Activated naive CD8-positive, alpha-beta T cell treated with anti-CD3 and anti-CD28 coated beads for 36 hours (primary cell): ENCODE measurements at places on chromosomes 6 and 20.

DNA sequence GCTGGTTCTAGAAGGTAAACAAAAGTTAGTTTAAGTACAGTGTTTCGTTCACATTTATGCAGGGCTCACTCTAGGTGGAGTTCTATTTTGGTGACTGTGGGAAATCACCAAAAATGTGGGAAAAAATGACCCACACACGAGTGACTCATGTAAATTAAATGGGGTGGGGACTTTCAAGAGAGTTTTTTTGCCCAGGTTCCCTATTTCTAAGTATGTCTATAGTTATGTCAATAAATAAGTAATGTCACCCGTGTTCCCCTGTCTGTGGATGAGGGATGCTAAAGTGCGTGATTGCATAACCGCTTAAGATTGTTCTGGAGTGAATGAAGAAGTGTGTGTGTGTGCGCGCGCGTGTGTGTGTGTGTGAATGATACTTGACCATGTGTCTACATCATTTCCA lies 69.1 kb downstream of the MYB start:
- no peak for DNase-seq
- H3K36me3 ChIP-seq: no peaks in the 10 kb centered on the region
- H3K27me3 ChIP-seq: no peaks in the 10 kb centered on the region
- H3K4me1 ChIP-seq: peaks cover 8% of the 10 kb centered on the region

DNA sequence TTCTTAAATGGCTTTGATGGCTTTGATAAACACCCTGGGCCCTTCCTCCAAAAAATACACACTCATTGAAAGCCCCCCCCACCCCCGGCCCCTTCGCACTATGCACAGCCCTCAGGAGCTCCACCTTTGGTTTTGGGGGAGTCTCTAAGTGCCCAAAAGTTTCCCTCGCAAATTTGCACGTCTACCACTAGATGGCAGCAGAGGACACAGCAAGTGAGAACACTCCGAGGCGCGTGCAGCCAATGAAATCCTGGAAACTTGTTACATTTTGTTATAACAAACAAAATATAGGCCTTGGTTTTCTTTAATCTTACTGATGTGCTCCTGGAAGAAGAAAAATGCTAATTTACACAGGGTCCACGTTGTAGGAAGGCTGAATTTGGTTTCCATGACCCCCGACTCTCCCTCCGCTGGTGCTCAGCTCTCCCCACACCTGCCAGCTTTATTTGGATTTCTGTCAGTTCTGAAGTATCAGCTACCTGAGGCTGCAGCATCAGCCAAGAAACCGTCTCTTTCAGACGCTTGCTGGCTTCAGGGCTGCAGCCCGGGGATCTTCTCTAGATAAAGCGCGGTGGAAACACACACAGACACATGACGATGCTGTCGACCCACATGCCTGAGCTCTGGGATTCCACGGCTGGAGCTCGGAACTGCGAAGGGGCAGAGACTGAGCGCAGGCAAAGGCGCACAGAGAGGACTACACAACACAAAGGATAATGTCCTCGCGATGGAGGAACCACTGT lies 148.3 kb upstream of the RPS6KA2 start:
- no peak overlapping the region for H3K4me3 ChIP-seq
- DNase-seq: peak; percentile 51
- peaks cover 3% of the 10 kb centered on the region for H3K4me1 ChIP-seq
- H3K36me3 ChIP-seq: no peaks in the 10 kb centered on the region

DNA sequence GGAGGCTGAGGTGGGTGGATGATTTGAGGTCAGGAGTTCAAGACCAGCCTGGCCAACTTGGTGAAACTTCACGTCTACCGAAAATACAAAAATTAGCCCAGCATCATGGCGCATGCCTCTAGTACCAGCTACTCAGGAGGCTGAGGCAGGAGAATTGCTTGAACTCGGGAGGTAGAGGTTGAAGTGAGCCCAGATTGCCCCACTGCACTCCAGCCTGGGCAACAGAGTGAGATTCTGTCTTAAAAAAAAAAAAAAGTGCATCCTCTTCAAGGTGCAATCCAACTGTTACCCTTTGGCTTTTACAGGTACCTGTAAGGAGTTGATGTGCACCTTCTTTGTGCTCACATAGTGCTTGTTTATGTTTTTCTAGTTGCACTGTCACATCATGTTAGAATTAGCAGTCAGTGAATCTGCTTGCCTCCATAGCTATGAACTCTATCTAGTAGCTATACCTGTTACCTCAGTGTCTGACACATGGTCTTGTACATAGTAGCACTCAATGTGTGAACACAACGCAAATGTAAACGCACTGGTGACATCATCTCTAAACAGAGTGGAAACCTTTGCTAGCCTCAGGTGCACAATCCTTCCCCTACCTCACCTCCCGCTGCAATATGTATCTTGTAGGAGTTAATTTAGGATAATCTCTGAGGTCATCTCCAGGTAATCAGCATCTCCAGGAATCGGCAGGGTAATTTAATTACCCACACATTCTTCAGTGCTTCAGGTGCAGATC lies 9.7 kb downstream of the MSH5 start:
- H3K4me3 ChIP-seq: no peak overlapping the region
- peaks cover 2% of the 10 kb centered on the region for H3K4me1 ChIP-seq
- peaks cover 31% of the 10 kb centered on the region for H3K36me3 ChIP-seq
- H3K27ac ChIP-seq: no peak overlapping the region
- no peaks in the 10 kb centered on the region for H3K27me3 ChIP-seq
- no peak for DNase-seq

GRCh38 chr6:168147205-168147738 lies 68.3 kb upstream of the FRMD1 start:
- H3K27me3 ChIP-seq: peaks cover 30% of the 10 kb centered on the region
- no peaks in the 10 kb centered on the region for H3K4me1 ChIP-seq
- H3K36me3 ChIP-seq: no peaks in the 10 kb centered on the region

DNA sequence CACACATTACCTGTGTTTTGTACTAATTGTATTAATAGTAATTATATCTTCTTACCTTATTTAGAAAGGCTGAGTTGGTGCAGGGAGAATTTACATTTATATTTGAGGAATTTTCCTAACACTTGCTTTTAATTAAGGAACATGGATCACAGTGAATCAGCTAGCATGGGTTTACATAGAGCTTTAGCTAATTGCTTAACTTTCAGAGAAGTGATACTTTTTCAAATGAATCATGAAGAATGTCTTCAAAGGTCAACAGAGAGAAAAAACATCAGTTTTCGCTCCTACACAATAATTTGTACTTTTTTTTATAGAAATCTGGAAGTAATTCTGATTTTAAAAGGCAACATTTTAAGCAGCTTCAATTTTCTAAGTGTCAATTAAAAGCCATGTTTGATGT lies 195.0 kb upstream of the HEY2 start:
- no peak overlapping the region for H3K27ac ChIP-seq
- DNase-seq: no peak
- no peak overlapping the region for H3K4me3 ChIP-seq
- H3K36me3 ChIP-seq: no peaks in the 10 kb centered on the region
- H3K27me3 ChIP-seq: peaks cover 11% of the 10 kb centered on the region
- no peaks in the 10 kb centered on the region for H3K4me1 ChIP-seq

DNA sequence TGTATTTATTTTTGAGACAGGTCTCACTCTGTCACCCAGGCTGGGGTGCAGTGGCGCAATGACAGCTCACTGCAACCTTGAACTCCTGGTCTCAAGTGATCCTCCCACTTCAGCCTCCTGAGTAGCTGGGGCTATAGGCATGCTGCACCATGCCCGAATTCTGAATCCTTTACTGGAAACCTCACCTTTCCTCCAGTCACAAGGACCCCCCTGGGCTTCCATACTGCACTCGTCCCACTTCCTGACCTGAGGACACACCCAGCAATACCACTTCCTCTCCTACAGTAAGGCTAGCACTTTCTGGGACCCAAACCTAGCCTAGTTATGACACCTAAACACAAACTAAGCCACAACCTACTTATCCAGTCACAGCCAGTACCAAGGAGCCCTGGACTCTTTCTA lies 68.2 kb downstream of the FAM217A start:
- peak overlapping the region; percentile 44 for H3K4me3 ChIP-seq
- peak; percentile 16 for DNase-seq
- peak overlapping the region; percentile 77 for H3K27ac ChIP-seq
- H3K27me3 ChIP-seq: no peaks in the 10 kb centered on the region
- peaks cover 48% of the 10 kb centered on the region for H3K4me1 ChIP-seq
- peaks cover 26% of the 10 kb centered on the region for H3K36me3 ChIP-seq

- no peaks in the 10 kb centered on the region for H3K27me3 ChIP-seq
- peak overlapping the region; percentile 16 for H3K27ac ChIP-seq
- no peak overlapping the region for H3K4me3 ChIP-seq
- H3K4me1 ChIP-seq: peaks cover 7% of the 10 kb centered on the region
- H3K36me3 ChIP-seq: peaks cover 41% of the 10 kb centered on the region
- no peak for DNase-seq
Measured at GRCh38 chr6:105363100-105363754, 39.7 kb downstream of the PREP start.

- H3K4me1 ChIP-seq: peaks cover 18% of the 10 kb centered on the region
- H3K27ac ChIP-seq: no peak overlapping the region
- DNase-seq: peak; percentile 58
- H3K36me3 ChIP-seq: no peaks in the 10 kb centered on the region
Measured at GRCh38 chr6:112286010-112286409, 31.6 kb upstream of the LAMA4 start.

DNA sequence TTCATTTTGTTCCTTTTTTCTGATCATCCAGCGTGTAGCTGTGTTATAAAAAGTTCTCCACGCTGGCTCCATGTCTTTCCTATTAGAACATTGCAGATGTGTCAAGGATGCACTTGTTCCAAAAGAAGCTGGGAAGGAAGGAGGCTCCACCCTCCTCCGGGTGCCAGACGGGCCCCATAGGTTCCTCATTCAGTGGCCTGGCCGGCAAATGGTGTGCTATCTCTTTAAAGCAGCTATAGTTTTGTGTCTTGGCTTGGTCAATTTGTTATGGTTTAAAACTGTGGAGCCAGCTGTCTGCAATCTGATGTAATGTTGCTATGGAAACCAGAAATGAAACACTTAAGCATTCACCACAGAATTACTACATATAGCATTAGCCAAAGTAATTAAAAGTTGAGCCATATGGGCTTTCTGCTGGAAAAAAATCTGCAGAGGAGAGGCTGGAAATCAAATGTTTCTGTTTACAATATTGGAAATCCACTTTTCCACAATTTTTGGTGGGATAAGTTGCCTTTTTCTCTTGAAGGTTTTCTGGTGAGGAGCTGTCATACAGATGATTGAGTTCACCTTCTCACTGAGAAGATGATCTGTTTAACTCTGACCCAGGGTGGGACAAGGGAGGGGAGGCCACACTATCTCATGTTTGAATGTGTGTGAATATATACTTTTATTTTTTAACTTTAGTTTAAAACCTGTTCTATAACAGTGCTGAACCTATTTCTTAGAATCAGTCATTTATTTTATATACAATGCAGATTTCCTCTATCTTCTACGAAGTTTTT lies 167.4 kb downstream of the SASH1 start:
- no peaks in the 10 kb centered on the region for H3K36me3 ChIP-seq
- H3K4me1 ChIP-seq: no peaks in the 10 kb centered on the region
- no peak overlapping the region for H3K4me3 ChIP-seq
- H3K27me3 ChIP-seq: peaks cover 44% of the 10 kb centered on the region
- no peak for DNase-seq

GRCh38 chr20:51757226-51757625 lies 11.0 kb downstream of the ATP9A start:
- no peaks in the 10 kb centered on the region for H3K27me3 ChIP-seq
- DNase-seq: no peak
- H3K27ac ChIP-seq: no peak overlapping the region
- H3K36me3 ChIP-seq: no peaks in the 10 kb centered on the region
- H3K4me1 ChIP-seq: no peaks in the 10 kb centered on the region

- H3K4me3 ChIP-seq: no peak overlapping the region
- peaks cover 44% of the 10 kb centered on the region for H3K27me3 ChIP-seq
- DNase-seq: no peak
- no peak overlapping the region for H3K27ac ChIP-seq
Measured at GRCh38 chr6:2578767-2579166, 172.0 kb downstream of the MYLK4 start.

- H3K36me3 ChIP-seq: peaks cover 29% of the 10 kb centered on the region
- DNase-seq: no peak
- peaks cover 24% of the 10 kb centered on the region for H3K4me1 ChIP-seq
- H3K27ac ChIP-seq: no peak overlapping the region
Measured at GRCh38 chr6:161021998-161022743, 30.6 kb downstream of the MAP3K4 start.

DNA sequence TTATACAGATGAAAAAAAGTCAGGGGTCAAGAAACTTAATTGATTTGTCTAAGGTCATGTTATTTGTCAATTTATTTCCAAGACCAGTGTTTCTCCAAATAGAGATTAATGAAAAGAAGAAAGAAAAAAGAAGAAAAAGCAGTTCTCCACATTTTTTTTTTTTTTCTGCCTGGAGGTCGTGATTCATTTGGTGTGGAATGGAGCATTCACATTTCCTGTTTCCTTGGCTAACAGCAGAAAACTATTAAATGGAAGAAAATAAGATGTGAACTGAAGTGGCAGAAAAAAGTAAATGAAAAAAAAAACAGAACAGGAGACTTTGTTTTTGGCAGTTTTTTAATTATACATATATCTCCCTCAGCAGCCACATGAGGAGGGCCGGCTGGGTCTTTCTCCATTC lies 470.8 kb upstream of the ZNF337 start:
- no peak overlapping the region for H3K4me3 ChIP-seq
- no peaks in the 10 kb centered on the region for H3K27me3 ChIP-seq
- DNase-seq: no peak
- H3K4me1 ChIP-seq: no peaks in the 10 kb centered on the region

- H3K27me3 ChIP-seq: no peaks in the 10 kb centered on the region
- H3K36me3 ChIP-seq: peaks cover 2% of the 10 kb centered on the region
- no peak overlapping the region for H3K27ac ChIP-seq
Measured at GRCh38 chr6:25016014-25016720, 80.4 kb upstream of the RIPOR2 start.

DNA sequence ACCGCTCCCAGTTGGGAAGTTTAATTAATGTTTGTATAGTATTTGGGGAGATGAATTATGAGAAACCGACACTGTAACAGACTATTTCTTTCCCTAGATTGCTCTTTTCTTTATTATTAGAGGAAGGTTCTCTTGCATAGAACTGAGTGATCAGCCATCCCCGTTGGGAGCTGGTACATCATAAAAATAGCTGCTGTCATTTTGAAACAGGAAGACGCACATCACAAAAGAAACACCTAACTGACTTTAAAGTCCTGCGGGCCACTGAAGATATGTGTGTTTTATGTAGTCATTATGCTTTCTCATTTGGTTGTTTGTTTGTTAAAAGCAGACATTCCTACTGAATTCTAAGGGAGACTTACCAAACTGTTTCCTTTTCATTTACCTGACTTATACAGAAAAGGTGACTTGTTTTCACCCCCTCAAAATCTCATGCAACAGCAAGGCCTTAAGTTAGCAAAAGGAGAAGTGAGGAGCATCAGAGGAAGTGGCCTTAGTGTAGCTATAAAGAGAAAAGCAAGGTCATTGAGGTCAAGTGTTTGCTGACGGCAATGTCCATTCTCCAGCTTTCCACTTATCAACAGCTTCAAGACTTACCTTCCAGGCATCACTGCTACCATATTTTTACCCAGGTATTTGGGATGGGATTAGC lies 91.0 kb downstream of the PKHD1 start:
- no peaks in the 10 kb centered on the region for H3K4me1 ChIP-seq
- H3K27ac ChIP-seq: no peak overlapping the region
- H3K4me3 ChIP-seq: no peak overlapping the region
- no peaks in the 10 kb centered on the region for H3K36me3 ChIP-seq
- peaks cover 27% of the 10 kb centered on the region for H3K27me3 ChIP-seq
- no peak for DNase-seq

- no peaks in the 10 kb centered on the region for H3K4me1 ChIP-seq
- no peaks in the 10 kb centered on the region for H3K27me3 ChIP-seq
- DNase-seq: no peak
- no peak overlapping the region for H3K27ac ChIP-seq
- H3K4me3 ChIP-seq: no peak overlapping the region
Measured at GRCh38 chr20:13549451-13549850, 89.3 kb downstream of the TASP1 start.
